ENCODE measurements at places on chromosomes 2 and 18. TPM values are rescaled to one million over a fixed set of nuclear protein-coding genes. Genes with fewer than 3 reads are reported as not detected.

GRCh38 chr18:73079920-73080319 is 212.1 kb upstream of the NETO1 start:
- H3K27ac ChIP-seq, result no peak overlapping the region
- H3K4me3 ChIP-seq, result no peak overlapping the region
- DNase-seq, result no peak
- H3K36me3 ChIP-seq, result no peaks in the 10 kb centered on the region
- H3K27me3 ChIP-seq, result no peaks in the 10 kb centered on the region

DNA sequence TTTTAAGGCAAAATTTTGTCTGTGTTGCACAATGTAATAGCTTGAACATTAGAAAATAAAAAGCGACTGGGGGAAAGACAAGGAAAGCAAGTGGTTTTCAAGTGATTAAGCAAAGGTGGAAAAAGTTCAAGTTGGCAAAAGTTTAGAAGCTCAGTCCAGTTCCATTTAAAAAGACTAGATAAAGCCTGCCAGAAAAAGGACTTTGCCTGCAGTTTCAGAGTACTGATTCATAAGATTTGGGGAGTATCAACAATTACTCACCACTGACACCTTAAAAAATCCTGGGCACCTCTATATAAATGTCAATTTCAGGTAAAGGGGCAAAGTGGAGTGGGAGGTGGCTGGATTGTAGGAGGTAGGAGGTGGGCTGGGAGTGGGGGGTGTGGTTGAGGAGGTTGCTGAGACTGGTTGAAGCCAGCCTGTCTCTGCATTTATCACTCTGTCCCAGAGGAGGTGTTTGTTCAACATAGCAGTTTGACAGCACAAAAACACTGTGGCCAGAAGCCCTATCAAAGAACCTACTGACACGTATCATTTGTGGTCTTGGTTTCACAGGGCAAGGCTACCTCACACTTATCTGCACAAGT is 14.6 kb downstream of the ZEB2 start:
- no peaks in the 10 kb centered on the region for H3K4me1 ChIP-seq
- H3K27ac ChIP-seq, result peak overlapping the region; percentile 95
- DNase-seq, result no peak
- H3K36me3 ChIP-seq, result no peaks in the 10 kb centered on the region
- no peak overlapping the region for H3K4me3 ChIP-seq

- H3K4me3 ChIP-seq, result no peak overlapping the region
- H3K27ac ChIP-seq, result no peak overlapping the region
- no peaks in the 10 kb centered on the region for H3K36me3 ChIP-seq
- DNase-seq, result no peak
- H3K27me3 ChIP-seq, result no peaks in the 10 kb centered on the region
- H3K4me1 ChIP-seq, result no peaks in the 10 kb centered on the region
Measured at GRCh38 chr18:44552706-44553105, 128.0 kb upstream of the SETBP1 start.

- DNase-seq, result peak; percentile 25
- H3K4me1 ChIP-seq, result no peaks in the 10 kb centered on the region
- H3K27me3 ChIP-seq, result no peaks in the 10 kb centered on the region
- no peak overlapping the region for H3K4me3 ChIP-seq
- H3K36me3 ChIP-seq, result no peaks in the 10 kb centered on the region
Measured at GRCh38 chr2:71157124-71157793, 26.8 kb downstream of the MPHOSPH10 start.

AP1S3 gene
- total RNA-seq, result not detected

GRCh38 chr2:191018048-191018447 is 4.1 kb upstream of the STAT1 start:
- H3K4me1 ChIP-seq, result no peaks in the 10 kb centered on the region
- no peaks in the 10 kb centered on the region for H3K27me3 ChIP-seq
- no peak overlapping the region for H3K4me3 ChIP-seq
- no peak overlapping the region for H3K27ac ChIP-seq

DNA sequence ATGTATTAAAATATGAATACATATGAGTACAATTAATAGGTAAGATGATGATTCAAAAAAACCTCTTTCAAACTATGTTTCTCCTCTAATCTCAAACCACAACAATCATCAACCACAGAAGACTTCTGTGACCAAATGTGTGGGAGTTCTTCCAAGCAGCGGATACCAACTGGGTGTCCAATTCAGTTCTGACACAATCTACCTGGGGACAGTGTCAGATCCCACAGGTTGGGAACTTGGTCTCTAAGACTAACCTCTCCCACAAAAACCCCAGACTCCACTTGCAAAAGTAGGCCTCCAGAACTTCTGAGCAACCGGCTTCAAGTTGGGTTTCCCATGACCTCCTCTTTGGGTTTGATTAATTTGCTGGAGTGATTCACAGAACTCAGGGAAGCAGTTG is 26.9 kb downstream of the FASTKD1 start:
- H3K4me3 ChIP-seq, result no peak overlapping the region
- DNase-seq, result no peak
- no peak overlapping the region for H3K27ac ChIP-seq

CPLX4 gene
- not detected for total RNA-seq

EVA1A gene
- 2.3 TPM for total RNA-seq

GRCh38 chr2:23745726-23746105 is 181.2 kb downstream of the ATAD2B start:
- no peaks in the 10 kb centered on the region for H3K27me3 ChIP-seq
- no peaks in the 10 kb centered on the region for H3K4me1 ChIP-seq
- DNase-seq, result peak; percentile 36

- no peaks in the 10 kb centered on the region for H3K27me3 ChIP-seq
- H3K27ac ChIP-seq, result no peak overlapping the region
- H3K4me1 ChIP-seq, result no peaks in the 10 kb centered on the region
- DNase-seq, result no peak
Measured at GRCh38 chr2:181774685-181775084, 94.4 kb upstream of the NEUROD1 start.

IL1A gene
- total RNA-seq, result 0.41 TPM

ASXL3 gene
- 13.0 TPM for total RNA-seq

- no peaks in the 10 kb centered on the region for H3K4me1 ChIP-seq
- no peaks in the 10 kb centered on the region for H3K27me3 ChIP-seq
- H3K27ac ChIP-seq, result no peak overlapping the region
- H3K36me3 ChIP-seq, result no peaks in the 10 kb centered on the region
- DNase-seq, result peak; percentile 15
Measured at GRCh38 chr2:198173242-198173641, 368.8 kb downstream of the PLCL1 start.

NAT8 gene
- 0.62 TPM for total RNA-seq

- DNase-seq, result no peak
- H3K4me3 ChIP-seq, result no peak overlapping the region
- H3K27me3 ChIP-seq, result no peaks in the 10 kb centered on the region
Measured at GRCh38 chr2:20081841-20082240, 30.4 kb upstream of the LAPTM4A start.

C2orf78 gene
- total RNA-seq, result not detected

C2orf72 gene
- total RNA-seq, result not detected

UGT1A6 gene
- not detected for total RNA-seq

MAPRE3 gene
- 2.9 TPM for total RNA-seq

- H3K4me3 ChIP-seq, result no peak overlapping the region
- H3K4me1 ChIP-seq, result no peaks in the 10 kb centered on the region
- H3K27ac ChIP-seq, result no peak overlapping the region
- no peak for DNase-seq
Measured at GRCh38 chr2:27422958-27423357, 5.5 kb upstream of the NRBP1 start.

USP40 gene
- total RNA-seq, result 14.7 TPM

CYP27C1 gene
- 1.2 TPM for total RNA-seq

IL1B gene
- not detected for total RNA-seq

- no peak for DNase-seq
- no peaks in the 10 kb centered on the region for H3K36me3 ChIP-seq
- H3K27ac ChIP-seq, result no peak overlapping the region
Measured at GRCh38 chr18:23877371-23877770, 137.2 kb upstream of the TTC39C start.

POTEC gene
- total RNA-seq, result not detected

TRMT61B gene
- total RNA-seq, result 24.5 TPM

DNA sequence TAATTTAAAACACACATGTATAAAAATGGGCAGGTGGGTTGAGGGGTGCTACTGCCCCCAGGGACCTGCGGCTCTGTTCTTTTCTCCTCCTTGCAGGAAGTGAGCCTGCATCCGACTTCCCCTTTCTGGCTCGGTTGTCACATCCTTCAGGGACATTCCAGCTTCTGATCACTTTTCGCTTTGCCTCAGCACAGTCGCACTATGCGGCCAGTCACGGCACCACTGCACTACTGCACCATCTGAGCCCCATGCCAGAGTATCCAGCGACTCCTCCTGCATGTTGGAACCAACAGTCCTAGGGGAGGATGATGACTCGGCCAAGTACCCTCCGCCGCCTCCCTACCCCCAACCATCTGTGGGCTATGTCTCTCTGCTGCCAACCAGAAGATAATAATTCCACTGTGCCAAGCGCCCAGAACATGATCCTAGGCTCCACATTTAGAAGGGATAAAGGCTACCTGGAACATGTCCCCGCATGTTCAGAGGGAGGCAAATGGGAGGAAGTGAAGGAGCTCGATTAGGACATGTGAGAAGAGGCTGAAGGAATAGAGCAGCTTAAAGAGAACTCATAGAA is 17.6 kb downstream of the CDC42EP3 start:
- no peaks in the 10 kb centered on the region for H3K36me3 ChIP-seq
- peaks cover 14% of the 10 kb centered on the region for H3K4me1 ChIP-seq
- H3K27ac ChIP-seq, result peak overlapping the region; percentile 95
- no peak for DNase-seq
- H3K27me3 ChIP-seq, result no peaks in the 10 kb centered on the region

GRCh38 chr2:85650456-85650855 is 17.5 kb downstream of the SFTPB start:
- H3K4me3 ChIP-seq, result no peak overlapping the region
- no peaks in the 10 kb centered on the region for H3K27me3 ChIP-seq
- H3K4me1 ChIP-seq, result no peaks in the 10 kb centered on the region
- H3K27ac ChIP-seq, result no peak overlapping the region

GRCh38 chr2:78979380-78980151 is 45.9 kb upstream of the REG3G start:
- no peak overlapping the region for H3K27ac ChIP-seq
- H3K27me3 ChIP-seq, result no peaks in the 10 kb centered on the region
- no peak for DNase-seq
- H3K4me1 ChIP-seq, result no peaks in the 10 kb centered on the region

DNA sequence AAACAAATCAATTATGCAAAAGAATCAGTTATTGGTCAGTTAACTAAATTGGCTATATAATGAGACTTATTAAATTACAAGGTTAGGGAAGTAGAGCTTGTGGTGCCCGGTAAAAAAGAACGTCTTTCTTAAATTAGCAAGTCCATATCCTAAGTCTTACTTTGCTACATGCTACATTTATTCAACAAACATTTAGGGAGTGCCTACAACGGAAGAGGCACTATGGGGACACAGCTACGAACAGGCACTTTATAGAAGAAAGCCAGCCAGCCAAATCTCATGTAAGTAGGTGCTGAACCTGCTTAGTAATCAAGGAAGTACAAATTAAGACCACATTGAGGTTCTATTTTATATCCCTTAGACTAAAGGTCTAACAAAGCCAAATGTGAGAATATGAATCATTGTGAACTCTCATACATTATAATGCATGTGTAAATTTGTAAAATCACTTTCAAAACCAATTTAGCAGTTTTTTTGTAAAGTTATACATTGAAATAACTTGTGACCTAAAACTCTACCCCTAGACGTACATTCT is 59.9 kb downstream of the PDK1 start:
- H3K36me3 ChIP-seq, result no peaks in the 10 kb centered on the region
- DNase-seq, result no peak
- H3K27ac ChIP-seq, result no peak overlapping the region

NT5C1B gene
- not detected for total RNA-seq

ERLEC1 gene
- 103 TPM for total RNA-seq

SALL3 gene
- total RNA-seq, result 0.28 TPM

GRCh38 chr18:21742315-21742687 is 1.7 kb downstream of the MIB1 start:
- peak overlapping the region; percentile 100 for H3K27ac ChIP-seq
- H3K4me1 ChIP-seq, result no peaks in the 10 kb centered on the region
- no peaks in the 10 kb centered on the region for H3K36me3 ChIP-seq
- H3K27me3 ChIP-seq, result no peaks in the 10 kb centered on the region

- no peak for DNase-seq
- no peak overlapping the region for H3K4me3 ChIP-seq
- H3K27me3 ChIP-seq, result no peaks in the 10 kb centered on the region
- H3K36me3 ChIP-seq, result no peaks in the 10 kb centered on the region
- no peaks in the 10 kb centered on the region for H3K4me1 ChIP-seq
- H3K27ac ChIP-seq, result no peak overlapping the region
Measured at GRCh38 chr2:150020221-150020620, 432.6 kb upstream of the MMADHC start.

DNA sequence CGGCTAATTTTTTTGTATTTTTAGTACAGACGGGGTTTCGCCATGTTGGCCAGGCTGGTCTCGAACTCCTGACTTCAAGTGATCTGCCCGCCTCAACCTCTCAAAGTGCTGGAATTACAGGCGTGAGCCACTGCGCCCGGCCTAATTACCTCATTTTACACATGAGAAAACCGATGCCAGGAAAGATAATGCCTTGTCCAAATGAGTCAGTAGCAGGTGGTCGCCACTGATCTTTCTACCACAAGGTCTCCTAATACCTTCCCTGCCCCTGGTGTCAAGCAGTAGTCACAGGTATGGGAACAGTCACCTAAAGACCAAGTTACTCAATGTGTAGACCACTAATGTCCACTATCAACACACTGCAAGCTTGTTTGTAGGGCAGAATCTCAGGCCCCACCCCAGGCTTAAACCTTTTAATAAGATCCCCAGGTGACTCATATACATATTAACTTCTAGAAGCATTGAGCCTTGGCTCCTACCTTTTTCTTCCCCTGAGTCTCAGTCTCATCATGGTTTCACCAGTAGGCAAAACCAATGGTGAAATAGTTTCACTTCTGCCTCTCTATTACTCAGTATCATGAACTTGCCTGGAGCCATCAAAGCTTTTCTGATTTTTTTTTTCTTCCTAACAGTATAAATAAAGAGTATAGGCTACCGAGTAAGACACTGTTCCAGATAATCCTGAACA is 6.9 kb upstream of the EPB41L5 start:
- H3K27ac ChIP-seq, result no peak overlapping the region
- H3K36me3 ChIP-seq, result no peaks in the 10 kb centered on the region
- DNase-seq, result no peak
- H3K27me3 ChIP-seq, result no peaks in the 10 kb centered on the region
- H3K4me3 ChIP-seq, result no peak overlapping the region

ALPI gene
- not detected for total RNA-seq

GRCh38 chr18:56402872-56403516 is 235.4 kb downstream of the TXNL1 start:
- H3K36me3 ChIP-seq, result no peaks in the 10 kb centered on the region
- peak; percentile 24 for DNase-seq
- no peaks in the 10 kb centered on the region for H3K27me3 ChIP-seq
- no peaks in the 10 kb centered on the region for H3K4me1 ChIP-seq
- peak overlapping the region; percentile 73 for H3K27ac ChIP-seq

Measured in uterus (tissue), 4 donors.